ENCODE measurements at places on chromosomes 4 and X.

- no peak for DNase-seq
Measured at GRCh38 chrX:7316280-7316679, 168.3 kb upstream of the PUDP start.

- no peak for DNase-seq
Measured at GRCh38 chr4:26001816-26002215, 87.8 kb downstream of the SMIM20 start.

DNA sequence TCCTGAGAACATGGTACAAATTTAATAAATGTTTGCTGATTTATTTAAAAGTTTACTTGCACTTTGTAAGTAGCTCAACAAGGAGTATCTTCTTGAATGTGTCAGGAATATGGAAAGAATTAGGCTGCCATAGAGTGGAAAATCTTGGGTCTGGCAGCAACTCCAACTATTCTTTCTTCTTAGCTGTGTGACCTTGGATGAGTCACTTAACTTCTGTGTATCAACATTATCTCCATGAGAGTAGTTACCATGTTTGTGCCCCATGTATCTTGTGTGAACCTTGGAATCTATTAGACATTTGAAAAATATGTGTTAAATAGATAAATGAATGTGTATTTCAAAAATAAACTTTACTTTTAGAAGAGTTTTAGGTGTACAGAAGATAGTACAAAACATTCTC lies 348.8 kb downstream of the GBA3 start:
- no peak for DNase-seq

- peak; percentile 5 for DNase-seq
Measured at GRCh38 chr4:17811078-17811603, 362 bp downstream of the NCAPG start.

GRCh38 chr4:59818656-59819055 lies 1381.5 kb upstream of the ADGRL3 start:
- no peak for DNase-seq
